Dermis blood vessel endothelial cell (primary cell): ENCODE measurements at places on chromosomes 7 and 10. TPM values are rescaled to one million over a fixed set of nuclear protein-coding genes. Genes with fewer than 3 reads are reported as not detected.

MKI67 gene
- total RNA-seq = 7.3 and 49.0 TPM in 2 replicates

MSANTD7 gene
- total RNA-seq = 19.2 and 19.7 TPM in 2 replicates

COL28A1 gene
- total RNA-seq = 0.17 TPM in 1 of 2 replicates, not detected in the other

CHST15 gene
- total RNA-seq = 93.0 and 99.0 TPM in 2 replicates

LRGUK gene
- total RNA-seq = 0.05 and 0.17 TPM in 2 replicates

SPDYE11 gene
- not detected in 2 replicates for total RNA-seq
